ENCODE measurements at places on chromosomes 4 and X. TPM values are rescaled to one million over a fixed set of nuclear protein-coding genes. Genes with fewer than 3 reads are reported as not detected.

DNA sequence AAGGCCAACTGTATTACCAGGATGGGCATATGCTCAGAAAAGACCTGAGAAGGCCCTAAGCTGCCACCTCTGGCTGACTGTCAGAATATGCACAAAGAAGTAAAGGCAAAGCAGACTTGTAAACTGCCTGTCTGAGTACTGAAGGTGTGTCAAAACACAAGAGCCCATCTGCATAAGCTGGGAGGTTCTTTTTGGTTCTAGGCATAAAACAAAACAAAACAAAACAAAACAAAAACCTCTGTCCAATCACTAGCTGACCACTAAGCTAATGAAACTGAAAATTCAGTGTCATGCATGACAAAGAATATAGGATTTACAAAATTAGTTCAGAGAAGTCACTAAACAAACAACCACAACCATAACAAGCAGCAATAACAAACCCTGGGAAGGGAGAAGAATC lies 20.6 kb downstream of the SH3D19 start:
- no peak for DNase-seq

- peak; percentile 61 for DNase-seq
Measured at GRCh38 chr4:88244816-88245579, 39.4 kb downstream of the PPM1K start.

DNA sequence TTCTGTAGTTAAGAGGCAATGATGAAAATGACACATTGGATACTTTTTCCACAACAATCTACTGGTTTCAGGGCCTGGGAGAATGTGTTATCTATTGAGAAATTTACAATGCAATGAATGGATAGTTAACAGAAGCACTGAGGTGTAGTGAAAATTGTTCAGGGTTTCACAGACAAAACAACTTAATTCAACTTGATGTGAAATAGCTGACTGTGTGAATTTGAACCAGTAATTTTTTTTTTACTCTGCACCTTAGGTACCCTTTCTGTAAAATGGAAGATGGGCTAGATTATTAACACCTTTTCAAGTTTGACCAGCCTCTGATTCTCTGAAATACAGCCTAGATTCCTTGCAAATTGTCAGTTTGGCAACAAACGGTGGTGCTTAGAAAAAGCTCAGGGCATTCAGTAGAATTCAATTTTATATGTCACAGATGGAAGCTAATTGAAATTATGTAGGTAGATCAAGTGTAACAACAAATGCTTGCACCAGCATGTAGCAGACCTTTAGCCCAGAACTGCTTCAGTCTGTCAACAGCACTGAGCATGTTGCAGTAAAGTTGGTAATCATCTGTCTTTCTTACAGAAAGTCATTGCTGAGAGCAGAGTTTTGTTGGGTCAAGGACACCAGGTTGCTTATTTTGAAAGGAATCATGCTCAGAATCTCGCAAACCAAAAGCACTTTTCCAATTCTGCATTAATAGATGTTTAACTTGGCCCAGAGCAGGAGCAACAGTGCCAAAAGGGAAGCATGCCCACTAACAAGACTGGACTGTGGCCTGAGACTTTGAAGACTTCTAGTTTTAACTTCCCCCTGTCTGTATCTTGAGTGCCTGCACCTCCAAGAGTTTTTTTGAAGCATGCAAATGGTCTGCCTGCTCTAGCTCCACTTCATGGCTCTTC lies 526.6 kb downstream of the PACRGL start:
- DNase-seq: no peak

- no peak for DNase-seq
Measured at GRCh38 chr4:82587826-82588540, 26.2 kb upstream of the TMEM150C start.

GRCh38 chr4:185717377-185717741 lies 94.6 kb downstream of the SORBS2 start:
- no peak for DNase-seq

- DNase-seq: no peak
Measured at GRCh38 chrX:71945237-71945805, 34.7 kb downstream of the NHSL2 start.

DNA sequence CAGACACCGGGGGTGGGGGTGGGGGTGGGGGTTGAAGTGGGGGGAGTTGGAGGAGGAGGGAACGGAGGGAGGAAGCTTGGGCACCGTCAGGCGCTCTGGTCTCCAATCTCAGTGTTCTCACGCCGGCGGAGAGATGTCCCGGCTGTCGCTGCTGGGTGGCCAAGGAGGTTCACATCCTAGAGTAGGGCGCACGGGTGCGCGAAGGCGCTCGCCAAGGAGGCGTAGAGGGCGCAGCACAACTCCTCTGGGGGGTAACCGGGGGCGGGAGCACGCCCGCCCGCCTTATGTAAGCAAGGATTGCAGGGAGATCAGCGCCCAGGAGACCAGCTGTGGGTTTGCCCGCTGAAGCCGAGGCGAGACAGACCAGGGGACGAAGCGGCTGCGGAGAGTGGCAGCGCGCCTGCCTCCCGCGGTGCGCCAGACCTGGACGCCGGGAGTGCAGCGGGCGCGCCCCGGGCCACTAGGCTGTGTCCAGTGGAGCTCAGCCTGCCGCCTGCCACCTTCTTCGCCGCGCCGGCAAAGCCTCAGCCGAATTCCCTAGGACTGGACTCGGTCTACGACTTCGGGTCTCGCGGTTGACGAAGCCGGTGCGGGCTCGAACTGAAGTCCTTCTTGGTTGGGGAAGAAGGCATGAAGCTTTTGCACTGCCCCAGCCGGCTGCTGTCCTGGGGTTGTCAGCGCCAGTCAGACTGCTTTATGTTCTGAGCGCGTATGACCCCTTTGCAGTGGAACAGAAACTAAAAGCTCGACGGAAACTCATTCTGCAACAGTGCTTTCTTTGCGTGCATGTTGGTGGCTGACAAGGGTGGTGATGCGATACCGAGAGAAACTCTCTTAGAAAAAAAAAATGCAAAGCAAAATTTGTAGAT lies 707 bp upstream of the UNC5C start:
- peak; percentile 53 for DNase-seq

GRCh38 chr4:3416270-3416669 lies 25.5 kb upstream of the HGFAC start:
- no peak for DNase-seq

DNA sequence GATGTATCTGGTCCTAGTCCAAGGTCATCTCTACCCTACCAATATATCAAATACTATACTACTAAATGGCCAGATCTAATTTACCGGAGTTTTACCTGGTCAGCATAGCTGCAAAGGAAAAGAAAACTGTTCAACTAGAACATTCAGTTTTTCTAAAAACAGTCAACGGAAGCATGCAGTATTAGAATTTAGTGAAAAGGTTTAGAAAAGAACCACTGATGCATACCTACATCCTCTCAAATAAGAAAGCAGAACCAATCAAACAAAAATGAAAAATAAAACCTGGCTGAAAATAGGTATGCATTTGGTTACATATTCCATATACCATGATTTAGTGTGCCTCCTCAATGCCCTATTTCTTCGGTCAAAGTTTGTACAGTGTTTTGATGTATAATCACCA lies 140.0 kb downstream of the CHM start:
- DNase-seq: no peak

DNA sequence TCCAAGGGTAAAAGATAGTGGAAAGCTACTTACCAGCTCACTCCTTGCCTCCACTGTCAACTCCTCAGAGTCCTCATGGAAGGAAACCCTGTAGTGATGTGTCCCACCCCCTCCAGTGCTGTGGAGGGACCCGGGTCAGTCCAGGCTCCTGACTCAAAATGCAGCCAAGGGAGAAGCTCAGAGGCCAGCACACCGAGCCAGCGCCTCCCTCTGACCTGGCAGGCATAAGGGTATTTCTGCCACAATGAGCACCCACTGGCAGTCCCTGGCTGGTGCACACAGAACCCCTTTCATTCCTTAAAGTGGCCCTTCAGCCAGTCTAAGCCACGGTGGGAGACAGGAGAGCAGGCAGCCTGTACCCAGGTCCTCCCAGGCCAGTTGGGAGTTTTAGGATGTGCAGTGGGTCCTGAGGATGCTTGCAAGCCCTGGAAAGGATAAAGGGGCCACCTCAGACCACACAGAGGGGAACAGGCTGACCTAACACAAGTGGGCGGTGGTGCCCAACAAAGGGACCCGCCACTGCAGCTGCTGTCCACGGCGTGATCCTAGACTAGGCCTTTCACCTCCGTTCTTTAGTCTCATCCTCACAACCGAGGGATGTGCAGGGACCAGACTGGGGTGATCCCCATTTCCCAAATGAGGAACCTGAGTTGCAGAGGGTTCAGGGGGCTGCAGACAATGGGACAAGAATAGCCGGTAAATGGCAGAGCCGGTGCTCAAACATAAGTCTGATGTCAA lies 5.7 kb downstream of the JAKMIP1 start:
- no peak for DNase-seq

DNA sequence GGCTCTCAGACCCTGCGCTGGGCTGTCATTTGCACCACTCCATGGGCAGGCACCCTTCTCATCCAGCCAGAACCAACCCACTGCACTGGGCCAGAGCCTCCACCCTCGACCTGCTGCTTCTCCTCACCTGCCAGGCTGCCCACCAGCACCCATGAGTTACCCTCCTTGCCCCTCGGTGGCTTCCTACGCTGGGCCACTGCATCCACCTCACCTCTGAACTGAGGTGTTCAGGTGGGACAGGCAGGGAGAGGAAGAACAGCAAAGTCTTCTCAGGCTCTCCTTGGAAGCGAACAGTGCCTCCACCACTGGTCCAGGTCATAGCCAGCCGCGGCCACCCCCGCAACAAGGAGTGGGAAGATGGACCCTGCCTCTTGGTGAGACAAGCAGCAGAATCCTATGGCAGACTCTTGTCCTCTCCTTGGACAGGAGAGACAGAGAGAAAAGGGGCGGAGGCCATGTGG lies 32.4 kb upstream of the HMX1 start:
- no peak for DNase-seq

DNA sequence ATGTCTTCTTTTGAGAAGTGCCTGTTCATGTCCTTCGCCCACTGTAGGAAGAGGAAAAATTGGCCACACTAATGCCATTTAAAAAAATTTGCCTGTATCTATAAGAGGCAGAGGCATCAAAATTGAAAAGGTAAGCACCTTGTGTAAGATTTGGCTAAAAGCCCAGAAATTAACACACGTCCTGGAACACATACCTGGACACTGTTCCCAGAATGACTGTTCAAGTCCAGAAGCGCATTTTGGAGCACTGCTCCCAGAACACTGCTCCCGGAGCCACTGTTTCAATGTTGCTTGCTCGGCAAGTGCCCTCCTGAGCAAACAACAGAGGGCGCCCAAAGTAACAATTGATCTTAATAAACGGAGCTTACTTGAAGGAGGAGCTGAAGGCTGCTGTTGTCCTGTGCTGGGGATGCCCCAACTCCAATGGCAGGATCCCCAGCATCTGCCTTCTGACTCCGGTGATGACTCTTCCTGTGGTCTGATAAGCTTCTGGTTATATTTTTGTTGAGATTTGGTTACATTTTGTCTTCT lies 1958.6 kb downstream of the C4orf33 start:
- no peak for DNase-seq

- no peak for DNase-seq
Measured at GRCh38 chrX:18885328-18886004, 98.4 kb downstream of the PHKA2 start.

DNA sequence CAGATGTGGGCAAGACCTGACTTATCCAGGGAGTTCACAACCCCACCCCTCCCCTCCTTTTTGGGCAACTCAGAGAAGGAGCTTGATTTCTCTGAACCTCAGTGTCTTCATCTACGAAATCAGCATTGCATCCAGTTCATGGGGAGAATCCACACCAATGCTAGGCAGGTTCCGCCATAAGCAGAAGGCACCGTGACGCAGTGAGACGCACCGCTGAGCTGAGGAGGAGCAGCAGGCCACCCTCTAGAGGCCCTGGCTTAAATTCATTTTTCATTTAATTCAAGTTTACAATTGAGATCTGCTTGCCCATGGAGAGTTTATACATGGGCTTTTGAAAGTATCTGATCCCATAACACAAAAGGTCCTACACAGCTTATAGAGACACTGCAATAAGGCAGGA lies 55.7 kb downstream of the CPZ start:
- no peak for DNase-seq

GRCh38 chr4:99395595-99396364 lies 39.4 kb downstream of the ADH7 start:
- DNase-seq: no peak

DNA sequence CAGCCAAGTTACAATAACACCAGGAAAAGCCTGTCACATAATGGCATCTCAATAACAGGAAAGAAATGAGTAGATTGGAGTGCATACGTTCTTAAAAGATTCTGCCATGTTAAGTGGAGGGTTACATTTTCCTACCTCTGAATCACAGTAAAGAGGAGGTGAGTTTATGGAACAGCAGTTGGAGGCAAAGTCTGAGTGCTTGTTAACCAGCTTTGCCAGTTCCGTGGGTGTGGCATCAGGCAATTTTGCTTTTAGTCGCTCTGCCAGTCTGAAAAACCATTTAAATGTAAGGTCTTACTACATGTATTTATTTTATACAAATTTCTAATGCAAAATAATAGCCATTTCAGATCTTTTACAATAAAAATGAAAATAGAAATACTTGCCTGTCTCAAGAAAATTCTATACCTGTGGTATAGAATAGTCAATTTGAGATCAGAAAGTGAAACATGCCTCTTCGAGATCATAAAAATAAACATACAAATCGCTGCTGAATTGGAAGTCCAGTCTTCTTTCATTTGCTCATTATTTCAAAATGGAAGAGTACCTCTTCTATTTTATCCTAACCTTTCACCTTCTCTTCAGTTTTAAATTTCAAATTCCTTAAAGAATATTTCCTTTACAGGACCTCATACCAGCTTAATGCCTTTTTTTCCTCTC lies 31.4 kb downstream of the GC start:
- no peak for DNase-seq

GRCh38 chr4:53547983-53548382 lies 43.3 kb downstream of the LNX1 start:
- no peak for DNase-seq

DNA sequence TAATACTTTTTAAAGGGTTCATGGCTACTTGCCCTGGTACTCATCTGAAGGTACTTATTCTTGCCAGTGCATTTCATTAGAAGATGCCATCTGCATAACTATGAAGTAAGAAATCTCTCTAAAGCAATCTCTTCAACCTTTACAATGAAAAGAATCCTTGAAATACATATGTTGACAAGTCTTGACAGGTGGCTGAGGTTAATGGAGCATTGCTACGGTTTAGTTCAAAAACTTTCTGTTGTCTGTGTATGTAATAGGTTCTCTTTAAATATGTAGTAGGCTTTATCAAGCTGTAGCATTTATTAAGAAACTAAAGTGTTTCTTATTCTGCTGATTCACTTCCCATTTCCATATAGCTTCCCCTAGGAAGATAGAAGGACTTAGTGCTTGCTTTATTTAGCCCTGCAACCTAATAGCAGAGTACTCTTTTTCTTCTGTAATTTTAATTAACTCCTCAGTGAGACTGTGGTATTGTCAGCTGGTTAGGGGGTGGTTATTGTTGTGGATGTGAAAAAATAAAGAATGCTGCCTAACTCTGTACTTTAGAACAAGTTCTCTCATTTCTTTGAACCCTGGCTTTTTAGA lies 39.3 kb downstream of the SLAIN2 start:
- no peak for DNase-seq

- DNase-seq: no peak
Measured at GRCh38 chrX:115719171-115719570, 158.2 kb downstream of the PLS3 start.

GRCh38 chr4:119823891-119824290 lies 195.3 kb upstream of the PDE5A start:
- DNase-seq: no peak

GRCh38 chrX:39438603-39439602 lies 637.6 kb downstream of the MID1IP1 start:
- DNase-seq: no peak

ADGRG4 gene
- total RNA-seq: not detected

H2BW2 gene
- not detected for total RNA-seq

DCAF8L2 gene
- total RNA-seq: not detected

MORC4 gene
- total RNA-seq: 8.6 TPM

MAOA gene
- total RNA-seq: 0.19 TPM

CSAG2 gene
- 0.61 TPM for total RNA-seq

MAGEC2 gene
- total RNA-seq: not detected

GAR1 gene
- 18.2 TPM for total RNA-seq
